Activated CD8-positive, alpha-beta memory T cell treated with anti-CD3 and anti-CD28 coated beads for 4 hours (primary cell): ENCODE measurements at places on chromosomes 4 and X.

DNA sequence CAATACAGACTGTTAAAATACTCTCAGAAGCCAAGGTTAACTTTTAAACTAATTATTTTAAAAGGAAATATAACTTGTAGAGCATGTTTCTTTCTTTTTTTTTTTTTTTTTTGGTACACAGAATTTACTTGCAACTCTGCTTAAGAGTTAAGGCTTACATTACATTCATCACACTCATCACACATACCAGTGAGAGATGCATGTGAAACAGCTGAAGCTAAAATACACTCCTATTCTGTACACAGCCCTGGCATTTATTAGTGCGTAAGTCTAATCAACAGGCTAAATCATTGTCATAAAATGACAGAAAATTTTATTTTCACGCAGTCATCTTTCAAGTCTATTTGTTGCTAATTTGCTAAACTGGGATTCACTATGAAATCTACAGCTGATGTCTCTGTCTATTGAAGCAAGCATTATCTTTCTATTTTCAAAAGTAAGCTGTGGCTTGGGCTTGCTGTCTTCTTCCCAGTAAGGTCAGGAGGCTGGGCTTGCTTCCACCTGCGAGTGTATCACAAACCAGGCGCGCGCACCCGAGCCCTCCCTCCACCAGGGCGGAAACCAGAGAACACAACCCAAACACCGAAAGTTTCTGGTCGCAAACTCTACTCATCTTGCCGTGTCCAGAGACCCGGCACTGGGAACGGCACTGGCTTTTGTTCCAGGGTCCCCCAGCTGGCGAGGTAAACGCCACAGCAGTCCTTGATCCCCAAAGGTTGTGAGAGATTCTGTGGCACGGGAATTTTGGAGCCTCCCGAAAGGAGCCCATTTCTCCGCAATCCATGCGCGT is 3.9 kb downstream of the MAML3 start:
- DNase-seq, result peak; percentile 41

GRCh38 chr4:54513741-54514140 is 144.0 kb upstream of the KIT start:
- DNase-seq, result no peak

GRCh38 chr4:183621875-183622274 is 37.1 kb downstream of the RWDD4 start:
- DNase-seq, result no peak

- no peak for DNase-seq
Observed at GRCh38 chr4:111602848-111603247, 542.4 kb upstream of the FAM241A start.

DNA sequence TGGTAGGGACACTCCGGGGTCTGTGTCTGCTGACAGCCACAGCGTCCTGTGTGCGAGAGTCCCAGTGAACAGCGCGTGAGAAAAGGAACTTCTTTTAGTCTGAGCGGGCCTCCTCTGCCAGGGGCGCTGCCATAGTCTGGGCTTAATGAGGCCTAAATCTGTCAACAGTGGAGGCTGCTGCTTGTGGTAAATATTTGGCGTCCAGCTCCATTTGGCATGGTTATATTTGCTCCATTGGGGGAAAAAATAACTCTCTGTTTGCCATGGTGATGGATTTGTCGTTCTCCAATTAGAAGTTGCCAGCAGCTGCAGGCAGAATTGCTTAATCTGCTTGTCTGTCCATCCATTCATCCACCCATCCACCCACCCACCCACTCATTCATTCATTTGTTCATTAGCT is 71.4 kb upstream of the PSAPL1 start:
- no peak for DNase-seq
